Stimulated activated CD8-positive, alpha-beta memory T cell treated with anti-CD3 and anti-CD28 coated beads, Interleukin-4, amount 100 ng/mL, for 1 hour (primary cell): ENCODE measurements at places on chromosomes 5 and 9.

DNA sequence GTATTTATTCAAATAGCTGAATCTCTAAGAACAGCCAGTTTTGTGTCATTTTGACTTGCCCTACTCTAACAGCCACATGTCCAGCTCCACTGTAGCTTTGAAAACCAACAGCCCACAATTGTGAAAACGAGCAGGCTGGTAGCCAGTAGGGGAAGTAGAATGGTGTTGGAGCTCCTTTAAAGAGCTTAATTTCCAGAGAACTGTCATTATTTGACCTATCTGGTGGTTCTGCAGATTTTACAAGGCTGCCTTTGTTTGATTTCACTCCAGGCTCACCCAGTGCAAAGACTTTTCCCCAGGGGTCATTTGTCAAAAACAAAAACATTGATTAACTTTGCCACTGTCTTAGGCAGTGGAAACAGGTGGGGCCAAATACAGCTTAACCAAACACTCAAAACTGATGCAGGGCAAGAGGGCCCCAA is 3.2 kb upstream of the PJA2 start:
- no peak for DNase-seq

DNA sequence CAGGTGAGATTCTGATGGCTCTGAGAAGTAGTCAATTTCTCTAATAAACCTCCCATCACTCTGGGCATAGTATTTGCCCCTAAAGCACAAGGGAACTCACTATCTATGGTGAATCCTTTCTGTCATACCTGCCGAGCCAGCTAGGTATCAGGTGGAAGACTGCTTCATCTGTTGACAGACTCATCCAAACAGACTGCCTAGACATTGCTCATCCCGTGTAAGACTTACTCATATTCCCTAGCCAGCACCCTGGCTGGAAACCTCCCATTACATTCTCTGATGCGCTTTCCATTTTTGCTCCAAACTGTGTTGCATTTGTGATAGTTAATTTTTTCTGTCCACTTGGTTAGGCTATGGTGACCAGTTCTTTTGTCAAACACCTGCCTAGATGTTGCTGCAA is 595.9 kb downstream of the DNAH5 start:
- no peak for DNase-seq

GRCh38 chr5:112960315-112960714 is 16.3 kb upstream of the DCP2 start:
- DNase-seq: no peak

GRCh38 chr9:94912700-94913249 is 186.3 kb downstream of the AOPEP start:
- DNase-seq: no peak

DNA sequence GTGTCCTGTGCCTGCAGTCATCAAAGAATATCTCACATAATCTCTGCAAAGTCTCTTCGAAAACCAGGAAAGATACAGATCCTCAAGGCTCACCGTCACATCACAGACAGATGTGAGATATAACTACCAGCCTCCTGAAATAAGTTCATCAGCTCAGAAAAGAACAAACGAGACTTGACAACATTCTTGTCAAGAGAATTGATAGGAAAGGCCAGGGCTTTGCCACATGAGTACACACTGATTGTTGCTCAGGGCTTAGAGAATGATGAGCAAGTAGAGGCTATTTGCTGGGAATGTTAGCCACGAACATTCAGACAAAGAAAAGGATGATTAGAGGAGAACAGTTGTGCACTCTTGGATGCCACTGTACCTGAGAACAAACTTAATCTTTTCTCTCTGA is 535.1 kb downstream of the ELAVL2 start:
- no peak for DNase-seq

DNA sequence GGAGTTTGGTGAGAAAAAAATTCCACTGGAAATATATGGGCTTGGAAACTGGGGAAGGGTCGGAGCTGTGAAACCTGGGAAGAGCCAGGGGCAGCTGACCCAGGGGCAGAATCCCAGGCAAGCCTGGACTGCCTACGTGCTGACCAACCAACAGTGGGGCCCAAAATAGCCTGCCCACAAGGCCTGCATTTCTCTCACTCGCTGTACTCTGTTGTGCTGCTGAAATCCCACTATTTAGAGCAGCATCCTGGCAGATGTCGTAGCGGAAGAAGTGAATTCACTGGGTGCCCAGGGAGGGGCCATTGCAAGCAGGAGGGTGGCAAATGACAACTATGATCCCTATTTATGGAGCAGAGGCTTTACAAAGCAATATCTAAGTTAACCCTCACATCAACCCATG is 9.5 kb downstream of the GDNF start:
- DNase-seq: no peak

- no peak for DNase-seq
Measured at GRCh38 chr9:130893341-130894101, 3.1 kb downstream of the QRFP start.

- no peak for DNase-seq
Measured at GRCh38 chr5:43571237-43571636, 14.4 kb upstream of the PAIP1 start.

DNA sequence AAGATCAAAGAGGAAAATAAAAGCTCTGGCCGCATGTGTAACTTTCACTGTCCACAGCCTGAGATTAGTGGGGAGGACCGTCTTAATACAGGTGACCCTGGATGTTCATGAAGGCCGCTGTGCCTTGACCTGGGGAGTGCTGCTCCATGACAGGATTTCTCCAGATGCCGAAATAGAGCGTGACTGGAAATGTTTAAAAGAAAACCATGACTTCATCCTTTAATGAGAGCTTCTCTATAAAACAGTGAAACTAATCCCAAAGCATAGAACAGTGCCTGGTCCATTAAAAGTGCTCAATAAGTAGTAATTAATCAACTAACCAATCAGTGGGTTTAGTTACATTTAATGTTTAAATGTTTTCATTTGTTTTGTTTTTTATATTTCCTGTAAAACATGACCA is 62.7 kb downstream of the ERAP1 start:
- no peak for DNase-seq

- DNase-seq: no peak
Measured at GRCh38 chr5:128537221-128537999, 635 bp downstream of the FBN2 start.

DNA sequence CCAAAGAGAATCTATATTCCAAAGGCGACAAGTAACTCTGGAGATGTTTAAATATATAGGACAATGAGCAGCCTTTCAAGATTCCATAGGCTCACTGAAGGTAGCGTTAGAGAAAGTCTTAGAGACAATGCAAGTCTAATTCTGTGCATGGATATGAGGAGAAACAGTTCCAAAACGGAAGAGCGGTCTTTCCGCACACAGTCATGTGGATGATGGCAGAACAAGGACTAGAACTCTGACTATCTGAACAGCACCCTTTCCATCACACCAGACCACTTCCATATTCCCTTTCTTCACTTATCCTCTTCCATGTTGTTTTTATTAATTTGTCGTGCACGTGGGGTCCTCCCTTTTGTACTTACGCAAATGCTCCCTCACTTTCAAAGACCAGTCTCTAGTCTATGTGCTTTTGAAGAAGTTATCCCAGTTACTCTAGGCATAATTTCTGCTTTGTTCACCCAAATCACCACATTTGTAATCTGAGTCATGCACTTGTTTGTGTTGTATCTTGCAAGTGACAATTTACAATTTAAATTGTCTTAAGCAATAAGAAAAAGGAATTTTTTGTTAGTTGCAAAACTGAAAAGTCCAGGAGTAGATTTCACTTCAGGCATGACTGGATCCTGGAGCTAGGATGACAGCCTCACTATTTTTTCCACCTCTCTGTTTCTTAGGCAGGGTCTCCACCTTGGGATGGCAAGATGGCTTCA is 116.0 kb upstream of the ADRA1B start:
- DNase-seq: no peak
